Central memory CD8-positive, alpha-beta T cell (primary cell): ENCODE measurements at places on chromosomes 7 and 10.
A peak's percentile ranks its signal among the peaks of the same experiment; 100 is the strongest.

- peak; percentile 96 for DNase-seq
Measured at GRCh38 chr7:32891800-32892520, 400 bp upstream of the KBTBD2 start.

- DNase-seq: no peak
Measured at GRCh38 chr10:7642491-7643011, 24.2 kb downstream of the ITIH5 start.

- no peak for DNase-seq
Measured at GRCh38 chr10:34880817-34881216, 65.7 kb upstream of the PARD3 start.

DNA sequence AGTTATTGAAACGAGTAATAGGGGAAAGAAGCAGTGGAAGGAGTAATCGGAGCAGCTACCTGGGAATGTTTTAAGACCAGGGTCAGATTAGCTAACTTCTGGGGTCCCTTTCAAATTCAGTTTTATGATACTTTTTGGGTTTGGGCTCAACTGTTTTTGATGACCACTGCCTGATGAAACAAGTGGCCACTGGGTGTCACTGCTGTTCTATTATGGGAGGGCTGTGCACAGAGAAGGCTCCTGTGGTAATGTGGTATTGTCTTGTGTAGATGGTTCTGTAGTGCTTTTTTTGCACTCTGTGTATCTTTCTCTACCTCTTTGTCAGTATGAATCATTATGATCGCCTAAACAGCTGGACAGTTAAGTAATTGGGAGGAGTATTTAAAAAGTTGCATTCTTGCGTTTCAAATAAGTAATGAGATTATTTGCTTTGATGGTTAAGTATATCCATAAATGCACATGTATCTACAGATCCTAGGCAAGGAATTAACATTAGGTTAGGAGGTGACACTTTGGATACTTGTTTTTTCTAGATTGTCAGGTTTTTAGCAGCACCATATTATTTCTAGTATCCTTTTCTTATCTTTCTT lies 128.4 kb downstream of the ABCA13 start:
- DNase-seq: no peak

- no peak for DNase-seq
Measured at GRCh38 chr7:2092279-2092678, 140.5 kb downstream of the MAD1L1 start.

DNA sequence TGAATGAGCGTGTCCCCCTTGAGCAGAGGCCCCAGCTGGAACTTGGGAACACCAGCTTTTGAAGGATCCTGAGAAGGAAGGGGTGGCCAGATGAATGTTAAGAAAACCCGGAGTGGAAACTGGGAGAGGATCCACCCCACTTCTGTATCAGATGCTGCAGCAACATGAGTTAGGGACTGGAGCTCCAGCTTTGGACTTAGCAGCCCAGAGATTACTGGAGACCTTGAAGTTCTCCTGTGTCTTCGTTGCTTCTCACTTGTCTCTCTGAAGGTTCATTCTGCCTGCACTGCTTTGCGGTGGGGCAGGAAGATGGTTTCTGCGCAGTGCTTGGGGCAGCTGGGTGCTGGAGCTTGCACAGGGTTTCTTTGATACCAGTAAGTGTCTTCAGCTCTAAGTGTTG lies 9.3 kb downstream of the TMEM248 start:
- no peak for DNase-seq

DNA sequence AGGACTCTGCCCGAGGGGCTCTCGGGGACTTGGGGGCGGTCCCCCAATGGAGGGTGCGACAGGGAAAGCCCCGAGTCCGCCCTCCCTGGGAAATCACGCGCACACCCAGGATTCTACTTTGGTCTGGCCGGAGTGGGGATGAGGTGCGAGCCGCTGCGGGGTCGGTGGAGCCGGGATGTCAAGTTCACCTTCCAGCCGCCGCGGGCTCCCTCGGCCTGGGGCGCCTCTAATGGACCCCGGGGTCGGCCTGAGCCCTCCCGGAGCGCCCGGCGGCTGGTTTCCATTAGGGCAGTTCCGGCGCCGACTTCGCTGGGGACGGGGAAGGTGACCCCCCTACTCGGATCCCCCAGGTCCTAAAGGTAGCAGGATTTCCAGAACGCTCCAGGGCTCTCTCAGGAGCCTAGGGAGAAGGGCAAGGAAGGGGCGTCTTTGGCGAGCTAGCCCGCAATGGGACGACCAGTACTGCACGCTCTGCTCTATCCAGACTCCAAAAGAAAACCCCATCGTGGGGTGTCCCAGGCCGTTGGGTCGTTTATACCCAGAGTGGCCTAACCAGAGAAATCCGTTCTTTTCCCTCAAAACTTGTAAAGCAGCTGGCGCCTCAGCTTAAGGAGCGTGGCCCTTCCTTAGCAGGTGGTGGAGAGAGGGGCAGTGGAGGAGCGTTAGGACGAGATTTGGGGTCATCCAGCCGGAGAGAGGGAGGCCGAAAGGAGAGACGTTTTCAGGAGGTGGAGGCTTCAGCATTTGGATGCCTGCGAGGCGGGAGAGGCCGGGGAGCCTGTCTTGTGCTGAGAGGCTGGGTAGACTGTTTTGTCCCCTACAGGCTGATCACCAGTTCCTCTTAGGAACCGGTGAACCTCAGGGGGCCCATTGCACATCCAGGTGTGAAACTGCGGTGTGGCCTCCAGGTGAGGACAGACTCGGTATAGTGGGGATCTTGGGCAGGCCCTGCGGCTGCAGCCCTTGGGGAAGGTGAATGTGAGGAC lies 860 bp upstream of the WDR86 start:
- DNase-seq: peak; percentile 31

DNA sequence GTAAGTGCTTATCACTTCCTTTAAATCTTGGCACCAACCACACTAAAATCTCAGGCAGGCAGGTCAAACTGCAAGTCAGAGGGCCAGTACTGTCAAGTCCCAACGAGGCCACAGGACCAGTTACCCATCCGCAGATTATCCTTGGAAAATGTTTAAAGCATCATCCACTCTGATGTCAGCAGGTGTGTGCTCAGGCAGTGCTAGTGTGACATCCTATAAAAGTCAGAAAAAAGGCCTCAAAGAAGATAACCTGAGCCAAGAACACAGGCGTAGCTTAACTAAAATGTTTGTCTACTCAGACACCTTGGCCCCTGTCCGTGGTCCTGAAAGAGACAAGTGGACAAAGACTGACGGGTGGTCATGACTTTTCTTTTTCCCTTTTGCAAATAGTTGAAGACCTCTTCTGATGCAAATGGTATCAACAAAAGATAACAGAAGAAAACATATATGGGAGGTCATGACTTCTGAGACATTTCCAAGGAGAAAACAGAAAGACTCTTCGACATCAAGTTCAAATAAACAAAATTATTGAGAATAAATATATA lies 309.3 kb downstream of the KCNMA1 start:
- no peak for DNase-seq
